Cortex of kidney (tissue), 1 donor: ENCODE measurements at places on chromosomes 4 and X.

- no peak for DNase-seq
Measured at GRCh38 chrX:2874222-2875135, 45.7 kb downstream of the GYG2 start.

GRCh38 chrX:10516781-10517322 lies 103.5 kb downstream of the MID1 start:
- DNase-seq, result no peak

DNA sequence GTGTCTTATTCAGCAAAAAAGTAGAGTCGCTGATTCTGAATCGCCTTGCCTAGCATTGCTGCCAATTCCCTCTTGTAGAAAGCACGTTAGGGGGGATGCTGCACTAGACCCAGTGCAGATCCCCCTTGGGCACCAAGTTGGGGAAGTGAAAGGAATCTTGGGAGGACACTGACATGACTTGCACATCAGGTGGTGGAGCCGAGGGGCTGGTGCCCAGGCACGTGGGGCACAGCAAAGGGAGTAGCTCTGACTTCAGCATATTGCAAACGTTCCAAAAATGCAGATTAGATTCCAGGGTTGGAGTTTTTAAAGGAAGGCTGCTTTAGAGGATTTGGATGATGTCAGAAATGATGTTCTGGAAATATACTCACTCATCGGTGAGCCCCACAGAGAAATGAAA lies 47.4 kb upstream of the GPM6B start:
- no peak for DNase-seq

GRCh38 chr4:82357640-82358039 lies 16.2 kb downstream of the HNRNPD start:
- DNase-seq, result no peak
